ENCODE measurements at places on chromosomes 5 and 9.

- DNase-seq: no peak
Measured at GRCh38 chr9:105306351-105307140, 62.1 kb downstream of the SLC44A1 start.

- no peak for DNase-seq
Measured at GRCh38 chr5:39399135-39400036, 25.4 kb downstream of the DAB2 start.

GRCh38 chr5:33371660-33372059 lies 69.1 kb upstream of the TARS1 start:
- no peak for DNase-seq

DNA sequence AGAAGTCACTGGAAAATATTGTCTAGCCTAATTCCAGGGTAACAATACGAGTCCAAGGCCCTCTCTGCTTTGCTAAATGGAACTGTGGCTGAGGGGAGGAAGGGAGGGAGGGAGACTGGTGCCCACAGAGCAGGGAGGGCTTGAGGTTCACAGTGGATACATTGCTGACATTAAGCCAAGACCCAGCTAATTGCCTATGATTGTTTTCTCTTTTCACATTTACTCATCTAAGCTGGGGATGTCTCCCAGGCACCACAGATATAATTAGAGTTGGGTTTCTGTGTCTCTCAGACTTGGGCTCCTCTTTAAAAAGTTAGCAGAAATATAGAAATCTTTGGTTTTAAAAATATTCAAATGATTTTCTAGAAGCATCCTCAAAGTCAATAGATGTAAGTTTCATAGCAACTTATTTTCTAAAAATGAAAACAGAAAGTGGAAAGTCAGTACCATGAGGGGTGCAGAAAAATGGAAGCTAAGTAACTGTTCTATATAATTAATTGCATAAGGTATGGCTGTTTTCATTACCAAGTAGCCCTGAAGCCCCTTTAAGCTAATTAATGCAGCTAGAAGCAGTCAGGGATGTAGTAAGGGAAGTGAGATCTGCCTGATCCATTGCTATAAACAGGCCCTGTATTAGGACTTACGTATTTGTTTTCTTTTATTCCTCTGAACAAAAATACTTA lies 259.8 kb downstream of the NDUFS4 start:
- no peak for DNase-seq

DNA sequence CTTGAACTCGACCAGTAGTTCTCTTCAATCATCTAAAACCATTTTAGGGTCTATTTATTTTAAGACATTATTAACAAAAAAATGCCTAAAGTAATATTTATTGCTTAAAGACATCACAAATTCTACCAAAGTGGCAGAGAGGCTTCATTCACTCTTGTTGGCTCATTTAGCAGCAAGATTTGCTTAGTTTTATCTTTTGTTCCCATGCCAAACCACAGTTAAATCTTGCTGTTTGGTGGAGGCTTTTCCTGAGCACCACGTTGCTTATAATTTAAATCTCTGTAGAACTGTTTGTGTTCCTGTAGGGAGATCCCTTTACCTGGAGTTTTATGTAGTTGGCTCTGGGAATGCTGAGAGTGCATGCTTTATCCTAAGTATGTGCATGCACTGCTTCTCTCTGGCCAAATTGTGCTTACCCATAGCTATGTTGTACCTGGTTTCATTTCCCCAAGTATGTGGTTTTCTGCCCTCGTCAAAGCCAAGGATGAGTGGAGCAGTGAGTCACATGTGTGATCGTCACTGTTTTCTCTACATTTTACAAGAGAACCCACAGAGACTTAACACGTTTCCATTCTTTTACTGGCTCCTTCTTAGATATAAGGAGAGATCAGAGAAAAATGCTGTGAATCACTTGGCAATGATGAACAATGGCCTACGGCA lies 42.1 kb upstream of the MAST4 start:
- no peak for DNase-seq

GRCh38 chr9:134887686-134888602 lies 7.3 kb downstream of the FCN2 start:
- no peak for DNase-seq
